ENCODE measurements at places on chromosomes 1 and 21. TPM values are rescaled to one million over a fixed set of nuclear protein-coding genes. Genes with fewer than 3 reads are reported as not detected.

- DNase-seq: no peak
- no peak overlapping the region for H3K27ac ChIP-seq
- H3K27me3 ChIP-seq: no peaks in the 10 kb centered on the region
- peaks cover 30% of the 10 kb centered on the region for H3K4me1 ChIP-seq
- no peak overlapping the region for H3K4me3 ChIP-seq
Measured at GRCh38 chr1:206015071-206015470, 8.6 kb downstream of the CTSE start.

DNA sequence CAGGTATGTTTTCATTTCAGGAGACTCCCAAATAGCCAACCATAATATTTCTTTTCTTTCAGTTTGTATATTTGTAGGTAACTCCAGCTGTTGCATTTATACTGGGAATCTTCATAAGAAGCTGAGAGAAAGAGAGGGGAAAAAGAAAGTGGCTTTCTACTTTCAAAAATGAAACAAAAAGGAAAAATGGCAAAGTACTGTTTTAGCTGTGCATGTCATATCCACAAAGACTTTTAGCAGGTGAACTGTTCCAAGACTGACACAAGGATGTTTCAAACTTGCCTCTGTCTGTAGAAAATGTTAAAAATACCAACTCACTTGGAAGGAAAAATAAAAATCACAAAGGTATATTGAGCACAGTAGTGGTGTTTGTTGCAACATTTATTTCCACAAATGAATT, 41.9 kb upstream of the CACYBP start:
- DNase-seq: no peak
- H3K4me1 ChIP-seq: peaks cover 27% of the 10 kb centered on the region
- H3K4me3 ChIP-seq: peak overlapping the region; percentile 32
- no peaks in the 10 kb centered on the region for H3K36me3 ChIP-seq
- H3K27ac ChIP-seq: peak overlapping the region; percentile 71
- no peaks in the 10 kb centered on the region for H3K27me3 ChIP-seq

- peaks cover 16% of the 10 kb centered on the region for H3K27me3 ChIP-seq
- H3K4me1 ChIP-seq: peaks cover 2% of the 10 kb centered on the region
- no peak overlapping the region for H3K4me3 ChIP-seq
- H3K36me3 ChIP-seq: peaks cover 3% of the 10 kb centered on the region
- H3K27ac ChIP-seq: no peak overlapping the region
Measured at GRCh38 chr1:166960858-166961474, 14.4 kb downstream of the ILDR2 start.

GRCh38 chr1:248696261-248696660, 6.3 kb downstream of the OR14I1 start:
- DNase-seq: peak; percentile 15
- H3K27me3 ChIP-seq: peaks cover 7% of the 10 kb centered on the region
- H3K36me3 ChIP-seq: no peaks in the 10 kb centered on the region
- H3K4me3 ChIP-seq: no peak overlapping the region

- H3K27ac ChIP-seq: no peak overlapping the region
- no peak for DNase-seq
- no peaks in the 10 kb centered on the region for H3K4me1 ChIP-seq
- H3K4me3 ChIP-seq: no peak overlapping the region
Measured at GRCh38 chr1:28792644-28793121, 19.3 kb upstream of the OPRD1 start.

GRCh38 chr1:187032982-187033692, 204.4 kb downstream of the PLA2G4A start:
- no peaks in the 10 kb centered on the region for H3K36me3 ChIP-seq
- H3K4me1 ChIP-seq: no peaks in the 10 kb centered on the region
- no peak overlapping the region for H3K27ac ChIP-seq
- DNase-seq: no peak
- H3K27me3 ChIP-seq: no peaks in the 10 kb centered on the region
- H3K4me3 ChIP-seq: no peak overlapping the region

GRCh38 chr1:28926629-28927265, 12.4 kb downstream of the EPB41 start:
- peak overlapping the region; percentile 57 for H3K4me3 ChIP-seq
- H3K27ac ChIP-seq: peak overlapping the region; percentile 89
- peak; percentile 32 for DNase-seq
- H3K27me3 ChIP-seq: no peaks in the 10 kb centered on the region
- peaks cover 4% of the 10 kb centered on the region for H3K36me3 ChIP-seq

GRCh38 chr1:22673486-22674409, 20.7 kb downstream of the C1QB start:
- peak; percentile 52 for DNase-seq
- peaks cover 39% of the 10 kb centered on the region for H3K27me3 ChIP-seq
- no peaks in the 10 kb centered on the region for H3K4me1 ChIP-seq
- H3K36me3 ChIP-seq: no peaks in the 10 kb centered on the region

DNA sequence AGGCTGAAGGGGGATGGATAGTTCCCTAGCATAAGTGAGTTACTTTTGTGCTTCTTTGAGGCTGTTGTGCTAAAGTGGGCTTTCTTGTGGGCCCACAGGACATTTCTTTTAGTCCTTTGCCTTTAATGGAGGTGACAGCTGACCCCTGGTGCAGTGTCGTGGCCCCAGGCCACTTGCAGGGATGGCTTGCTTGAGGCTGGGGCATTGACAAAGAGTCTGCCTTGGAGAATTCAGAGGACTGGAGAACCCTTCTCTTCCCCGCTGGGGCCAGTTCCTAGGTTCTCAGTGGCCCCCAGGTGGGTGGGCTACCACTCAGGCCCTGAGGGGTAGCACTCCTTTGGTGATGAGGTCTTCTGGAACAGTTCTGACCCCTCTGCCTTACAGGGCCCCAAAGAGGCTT, 12.8 kb downstream of the ABCG1 start:
- peak overlapping the region; percentile 97 for H3K27ac ChIP-seq
- peaks cover 26% of the 10 kb centered on the region for H3K36me3 ChIP-seq
- H3K27me3 ChIP-seq: no peaks in the 10 kb centered on the region
- peaks cover 94% of the 10 kb centered on the region for H3K4me1 ChIP-seq

SYT6 gene
- total RNA-seq: not detected

CCDC17 gene
- total RNA-seq: 1.7 TPM
